SK-N-SH (cell line): ENCODE measurements at places on chromosomes 3 and 15. TPM values are rescaled to one million over a fixed set of nuclear protein-coding genes. Genes with fewer than 3 reads are reported as not detected.

GRCh38 chr3:151404316-151404715 lies 19.8 kb upstream of the P2RY12 start:
- H3K36me3 ChIP-seq, result no peaks in the 10 kb centered on the region
- H3K27me3 ChIP-seq, result no peaks in the 10 kb centered on the region
- no peak for DNase-seq
- no peak overlapping the region for H3K27ac ChIP-seq

GRCh38 chr15:49155834-49156627 lies 632 bp upstream of the COPS2 start:
- peak overlapping the region; percentile 75 for H3K27ac ChIP-seq
- H3K4me3 ChIP-seq, result peak overlapping the region; percentile 96
- H3K27me3 ChIP-seq, result no peaks in the 10 kb centered on the region

DNA sequence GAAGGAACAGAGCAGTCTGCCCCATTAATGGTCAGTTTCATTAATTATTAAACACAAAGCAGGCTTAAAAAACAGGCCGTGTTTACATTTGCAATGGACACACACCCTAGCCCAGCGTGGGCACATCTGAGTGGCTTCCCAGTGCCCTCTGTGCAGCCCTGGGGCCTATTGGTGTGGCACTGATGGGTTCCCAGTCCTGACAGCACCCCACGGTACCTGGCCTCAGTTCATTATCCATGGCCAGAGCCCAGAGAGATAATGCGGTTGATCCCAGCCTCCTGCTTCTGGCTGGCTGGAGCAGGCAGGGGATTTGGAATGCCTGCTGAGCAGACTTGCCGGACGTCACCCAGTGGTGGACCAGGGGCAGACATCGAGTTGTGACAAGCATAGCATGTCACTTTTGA lies 110.5 kb upstream of the ABHD17C start:
- no peak for DNase-seq
- no peak overlapping the region for H3K27ac ChIP-seq
- peaks cover 6% of the 10 kb centered on the region; the same call in 1 of the 2 replicates for H3K4me1 ChIP-seq

DNA sequence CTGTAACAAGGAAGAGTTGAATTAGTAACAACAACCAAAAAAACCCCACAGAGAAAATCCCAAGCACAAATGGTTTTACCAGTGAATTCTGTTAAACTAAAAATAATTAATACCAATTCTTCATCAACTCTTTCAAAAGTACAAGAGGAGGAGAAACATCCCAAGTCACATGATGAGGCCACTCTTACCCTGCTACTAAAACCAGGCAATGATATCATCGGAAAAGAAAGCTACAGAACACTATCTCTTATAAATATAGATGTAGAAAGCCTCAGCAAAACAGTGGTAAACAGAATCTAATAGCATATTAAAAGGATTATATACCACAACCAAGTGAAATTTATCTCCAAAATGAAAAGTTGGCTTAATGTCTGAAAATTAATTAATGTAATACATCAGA lies 168.1 kb upstream of the SLCO3A1 start:
- H3K36me3 ChIP-seq, result no peaks in the 10 kb centered on the region
- H3K27ac ChIP-seq, result no peak overlapping the region
- DNase-seq, result no peak
- H3K27me3 ChIP-seq, result no peaks in the 10 kb centered on the region
- H3K4me1 ChIP-seq, result no peaks in the 10 kb centered on the region

DNA sequence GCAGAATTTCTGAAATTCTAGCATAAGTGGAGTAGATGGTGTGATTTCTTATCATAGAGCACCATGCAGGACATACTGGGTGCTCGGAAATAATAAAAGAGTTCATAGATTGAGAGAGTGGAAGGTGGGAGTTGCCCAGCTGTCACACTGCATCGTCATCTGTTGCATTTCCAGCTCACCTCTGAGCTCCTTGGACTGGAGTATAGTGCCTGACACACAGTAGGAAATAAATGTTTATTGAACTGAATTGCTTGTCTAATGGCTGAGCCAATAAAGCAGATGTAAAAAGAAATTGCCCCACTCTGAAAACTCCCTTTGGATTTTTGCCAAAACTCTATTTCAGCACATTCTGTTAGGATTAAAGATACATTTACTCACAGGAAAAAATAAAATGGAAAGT lies 108.9 kb upstream of the UBE2E1 start:
- H3K4me3 ChIP-seq, result no peak overlapping the region
- DNase-seq, result no peak
- H3K27ac ChIP-seq, result no peak overlapping the region

DNA sequence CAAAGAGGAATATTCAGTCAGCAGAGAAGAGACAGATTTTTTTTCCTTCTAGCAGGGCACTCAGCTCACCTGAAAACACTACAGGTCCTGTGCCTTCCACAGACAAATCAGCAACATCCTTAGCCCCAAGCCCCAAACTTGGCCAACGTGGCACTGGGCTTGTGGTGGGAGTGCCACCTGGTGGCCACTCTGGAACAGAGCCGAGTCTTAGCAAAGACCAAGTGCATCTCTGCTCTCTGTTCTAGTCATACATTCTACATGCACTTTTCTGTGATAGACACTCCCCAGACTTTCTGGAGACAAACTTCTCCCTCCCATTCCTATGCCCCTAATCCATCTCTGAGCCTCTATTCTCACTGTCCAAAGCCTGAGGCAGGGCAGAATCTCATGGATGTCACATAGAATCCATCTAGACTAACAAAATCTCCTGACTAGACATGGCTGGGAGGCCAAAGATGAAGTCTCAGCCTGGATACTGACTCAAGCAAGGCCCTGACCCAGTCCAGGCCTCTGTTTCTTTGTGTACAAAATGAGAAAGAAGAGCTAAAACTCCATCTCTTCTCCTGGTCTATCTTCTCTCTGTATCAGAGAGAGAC lies 5.1 kb upstream of the SEMA7A start:
- peak; percentile 85 for DNase-seq
- no peaks in the 10 kb centered on the region for H3K27me3 ChIP-seq
- H3K4me3 ChIP-seq, result no peak overlapping the region; the same call in 1 of the 2 replicates
- no peak overlapping the region for H3K27ac ChIP-seq
- H3K4me1 ChIP-seq, result peaks cover 14% of the 10 kb centered on the region; the same call in 1 of the 2 replicates

DNA sequence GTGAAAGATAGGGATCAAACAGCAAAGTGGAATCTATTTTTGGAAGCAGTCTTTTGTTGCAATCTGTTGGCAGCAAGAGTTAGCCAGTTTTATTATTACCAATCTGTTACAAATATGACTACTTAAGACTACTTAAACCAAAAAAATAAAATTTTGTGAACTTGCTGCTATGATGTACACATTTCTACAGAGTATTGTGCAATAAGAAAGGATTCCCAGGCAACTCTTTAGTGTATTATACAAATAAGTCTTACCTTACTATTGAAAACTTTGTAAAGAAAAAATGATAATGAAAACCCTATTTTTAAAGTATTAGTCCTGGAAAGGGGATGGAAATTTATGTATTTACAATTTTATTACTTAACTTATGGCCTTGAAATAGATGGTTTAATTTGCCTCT lies 44.7 kb downstream of the CADM2 start:
- H3K27me3 ChIP-seq, result no peaks in the 10 kb centered on the region
- DNase-seq, result no peak
- H3K4me3 ChIP-seq, result no peak overlapping the region
- H3K4me1 ChIP-seq, result no peaks in the 10 kb centered on the region; the same call in 1 of the 2 replicates

GRCh38 chr3:77139624-77140023 lies 99.7 kb downstream of the ROBO2 start:
- no peak for DNase-seq
- H3K36me3 ChIP-seq, result no peaks in the 10 kb centered on the region
- H3K27ac ChIP-seq, result no peak overlapping the region
- no peaks in the 10 kb centered on the region; the same call in none of the 2 replicates for H3K4me1 ChIP-seq
- H3K4me3 ChIP-seq, result no peak overlapping the region

DNA sequence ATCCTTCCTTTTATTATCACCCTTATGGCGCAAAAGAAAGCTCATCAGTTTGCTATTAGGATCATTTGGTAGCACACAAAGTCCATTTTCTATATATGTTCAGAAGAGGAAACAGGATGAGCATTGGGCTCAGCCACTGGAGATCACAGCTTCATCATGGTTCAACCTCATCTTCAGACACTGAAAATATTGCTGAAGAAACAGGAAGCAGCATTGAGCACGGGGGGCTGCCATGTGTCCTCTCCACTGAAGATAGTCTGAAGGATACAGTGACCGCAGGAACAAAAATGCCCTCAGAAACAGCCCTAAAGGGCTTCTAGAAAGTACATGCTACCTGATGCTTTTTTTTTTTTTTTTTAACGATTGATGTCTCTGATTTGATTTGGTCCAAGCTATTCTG lies 835.3 kb upstream of the CFAP20DC start:
- H3K36me3 ChIP-seq, result no peaks in the 10 kb centered on the region
- H3K4me1 ChIP-seq, result peaks cover 2% of the 10 kb centered on the region; the same call in 1 of the 2 replicates
- H3K27ac ChIP-seq, result no peak overlapping the region
- no peak overlapping the region for H3K4me3 ChIP-seq
- no peak for DNase-seq

ADAMTS9 gene
- 4.1 and 7.1 TPM in 2 replicates for polyA plus RNA-seq

HDAC11 gene
- 13.9 and 17.5 TPM in 2 replicates for polyA plus RNA-seq

GPR27 gene
- polyA plus RNA-seq, result 0.05 and 0.16 TPM in 2 replicates

PRTG gene
- 3.0 and 3.6 TPM in 2 replicates for polyA plus RNA-seq
